ENCODE measurements at places on chromosomes 6 and 20.

GRCh38 chr6:127302728-127303660, 36.3 kb downstream of the RNF146 start:
- DNase-seq, result no peak

GRCh38 chr20:62477669-62478455, 2.1 kb upstream of the GATA5 start:
- no peak for DNase-seq

DNA sequence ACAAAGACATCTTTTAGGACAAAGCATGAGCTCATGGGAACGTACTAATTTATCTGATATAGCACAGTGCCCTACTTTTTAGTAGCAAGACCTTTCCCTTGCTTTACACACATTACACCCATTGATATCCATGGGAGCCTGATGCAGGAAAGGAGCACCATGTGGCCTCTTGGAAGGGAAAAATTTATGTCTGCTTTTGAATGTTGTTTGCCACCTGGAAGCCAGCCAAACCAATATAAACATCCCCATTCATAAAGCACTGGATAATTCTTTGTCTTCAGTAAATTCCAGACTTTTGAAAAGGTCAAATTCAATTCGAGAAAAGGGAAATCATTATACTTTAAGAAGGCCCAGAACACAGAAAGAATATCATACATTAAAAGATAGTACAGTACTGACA, 152.3 kb upstream of the BEND6 start:
- DNase-seq, result no peak

DNA sequence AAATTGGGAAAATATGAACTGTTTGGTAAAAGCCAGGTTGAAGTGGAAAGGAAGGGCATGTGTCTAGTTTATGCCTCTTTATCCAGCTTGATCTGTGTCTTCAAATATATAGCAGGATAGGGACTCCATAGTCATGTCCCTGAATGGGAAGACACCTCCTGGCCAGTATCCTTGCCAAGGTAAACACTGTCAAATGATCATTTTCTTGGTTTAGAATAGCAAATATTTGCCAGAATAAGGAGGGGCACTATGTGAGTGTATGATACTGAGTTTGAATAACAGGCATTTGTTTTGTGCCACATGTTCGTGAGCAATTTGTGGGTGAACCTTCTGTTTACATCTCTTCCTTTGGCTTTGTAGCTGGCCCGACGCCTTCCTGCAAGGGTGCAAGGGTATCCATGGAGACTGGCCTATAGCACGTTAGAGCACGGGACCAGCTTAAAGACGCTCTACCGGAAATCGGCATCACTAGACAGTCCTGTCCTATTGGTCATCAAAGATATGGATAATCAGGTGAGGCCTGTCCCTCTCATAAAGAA, 34.2 kb upstream of the HINT3 start:
- no peak for DNase-seq
